Activated CD4-positive, alpha-beta T cell treated with anti-CD3 and anti-CD28 coated beads, Interleukin-2, amount 50 U/mL, for 48 hours (primary cell): ENCODE measurements at places on chromosomes 5 and 9.

DNA sequence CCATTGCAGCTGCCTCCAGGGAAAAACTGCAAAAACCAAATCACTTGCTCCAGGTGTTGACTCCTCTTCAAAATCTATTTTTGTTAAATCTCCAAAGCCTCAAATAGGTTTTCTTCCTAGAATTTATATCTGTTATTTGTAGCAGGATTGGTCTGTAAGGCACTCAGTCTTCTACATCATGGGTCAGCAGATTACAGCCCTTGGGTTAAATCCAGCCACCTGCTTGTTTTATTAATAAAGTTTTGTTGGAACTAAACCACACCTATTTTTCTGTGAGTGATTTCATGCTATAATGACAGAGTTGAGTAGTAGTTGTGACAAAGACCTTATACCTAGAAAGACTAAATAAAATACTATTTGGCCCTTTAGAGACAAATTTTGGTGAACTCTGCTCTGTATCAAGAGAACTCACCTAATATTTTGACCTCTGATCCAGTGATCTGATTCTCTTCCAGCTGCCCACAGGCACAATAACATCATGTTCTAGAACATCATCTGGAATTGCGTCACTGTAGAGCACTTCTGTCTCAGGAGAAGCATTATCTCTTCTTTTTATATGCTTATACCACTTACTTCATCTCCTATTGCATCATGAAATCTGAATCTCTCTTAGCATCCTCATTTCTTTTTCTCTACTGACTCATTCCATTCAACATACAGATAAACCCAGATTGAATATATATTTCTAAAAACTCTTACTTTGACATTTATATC is 130.1 kb downstream of the RPS23 start:
- no peak for DNase-seq

DNA sequence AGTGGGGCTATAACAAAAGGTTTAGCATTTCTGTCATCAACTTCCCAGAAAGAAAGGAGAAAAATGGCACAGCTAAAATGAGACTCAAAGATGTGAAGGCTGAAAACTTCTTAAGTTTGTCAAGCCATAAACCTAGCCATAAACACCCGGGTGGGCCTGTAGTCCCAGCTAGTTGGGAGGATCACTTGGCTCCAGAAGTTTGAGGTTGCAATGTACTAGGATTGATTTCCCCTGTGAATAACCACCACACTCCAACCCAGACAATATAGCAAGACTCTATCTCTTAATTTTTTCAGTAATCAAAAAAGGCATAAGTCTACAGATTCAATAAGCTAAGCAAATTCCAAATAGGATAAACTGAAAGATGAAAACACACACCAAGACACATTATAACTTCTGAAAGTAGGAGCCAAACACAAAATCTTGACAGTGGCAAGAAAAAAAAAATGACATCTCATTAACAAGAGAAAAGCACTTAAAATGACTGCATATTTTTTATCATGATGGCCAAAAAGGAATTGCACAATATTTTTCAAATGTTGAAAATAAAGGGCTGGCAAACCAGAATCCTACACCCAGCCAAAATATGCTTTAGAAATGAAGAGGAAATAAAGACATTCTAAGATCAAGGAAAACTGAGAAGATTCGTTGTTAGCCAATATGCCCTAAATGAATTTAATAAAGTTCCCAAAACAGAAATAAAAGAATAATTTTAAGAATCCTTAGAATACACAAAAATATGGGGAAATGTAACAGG is 308.4 kb downstream of the BRINP1 start:
- no peak for DNase-seq

DNA sequence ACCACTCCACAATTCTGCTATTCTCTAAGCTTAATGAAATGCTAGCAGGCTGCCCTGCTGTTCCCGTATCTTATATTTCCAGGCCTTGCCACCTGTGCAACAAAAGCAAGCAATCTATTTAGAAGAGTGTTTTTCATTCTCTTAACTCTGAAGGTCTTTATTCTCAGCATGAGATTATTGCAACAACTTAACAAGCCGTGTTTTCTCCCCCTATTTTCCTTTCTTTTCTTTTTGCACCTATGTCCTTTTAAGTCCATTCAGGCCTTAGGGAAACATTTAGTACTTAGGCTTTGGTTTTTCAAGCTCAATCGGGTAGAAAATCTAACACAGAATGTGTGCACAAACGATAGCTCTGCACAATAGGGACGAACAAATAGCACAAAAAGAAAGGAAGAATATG is 89.6 kb upstream of the DMRTA1 start:
- no peak for DNase-seq

DNA sequence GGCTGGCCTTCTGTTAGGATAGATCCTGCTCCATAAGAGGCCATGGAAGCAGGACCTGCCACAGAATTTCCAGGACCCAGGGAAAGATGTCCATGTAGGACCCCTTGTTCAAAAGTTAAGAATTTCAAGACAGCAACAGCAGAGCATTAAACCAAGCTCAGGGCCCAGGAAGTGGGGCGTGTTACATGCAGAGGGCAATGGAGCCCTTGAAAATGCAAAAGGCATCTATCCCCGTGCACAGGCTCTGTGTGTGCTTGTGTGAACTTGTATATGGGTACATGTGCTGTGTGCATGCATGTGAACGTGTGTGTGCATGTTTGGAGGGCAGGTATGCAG is 14.4 kb upstream of the NKD2 start:
- no peak for DNase-seq

- DNase-seq = no peak
Measured at GRCh38 chr5:128432913-128433440, 105.1 kb downstream of the FBN2 start.

DNA sequence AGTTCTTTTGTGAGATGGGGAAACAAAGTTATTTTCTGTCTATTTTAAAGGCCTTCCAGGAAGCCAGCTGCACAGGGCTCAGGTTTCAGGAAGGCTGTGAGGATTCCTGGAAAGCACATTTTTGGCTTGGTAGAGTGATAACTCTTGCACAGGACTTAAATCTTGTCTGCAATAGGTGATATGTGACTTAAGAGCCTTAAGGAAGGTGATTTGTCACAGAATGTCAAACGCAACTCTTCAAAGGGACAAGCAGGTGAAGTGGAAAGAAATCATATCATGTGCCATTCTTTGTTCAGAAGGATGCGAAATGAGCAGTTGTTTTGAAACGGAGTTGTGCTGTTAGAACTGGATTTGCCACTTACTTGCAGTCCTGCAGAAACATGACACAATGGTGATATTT is 459.3 kb downstream of the MAT2B start:
- no peak for DNase-seq
